T47D (cell line): ENCODE measurements at places on chromosomes 2 and 18.

DNA sequence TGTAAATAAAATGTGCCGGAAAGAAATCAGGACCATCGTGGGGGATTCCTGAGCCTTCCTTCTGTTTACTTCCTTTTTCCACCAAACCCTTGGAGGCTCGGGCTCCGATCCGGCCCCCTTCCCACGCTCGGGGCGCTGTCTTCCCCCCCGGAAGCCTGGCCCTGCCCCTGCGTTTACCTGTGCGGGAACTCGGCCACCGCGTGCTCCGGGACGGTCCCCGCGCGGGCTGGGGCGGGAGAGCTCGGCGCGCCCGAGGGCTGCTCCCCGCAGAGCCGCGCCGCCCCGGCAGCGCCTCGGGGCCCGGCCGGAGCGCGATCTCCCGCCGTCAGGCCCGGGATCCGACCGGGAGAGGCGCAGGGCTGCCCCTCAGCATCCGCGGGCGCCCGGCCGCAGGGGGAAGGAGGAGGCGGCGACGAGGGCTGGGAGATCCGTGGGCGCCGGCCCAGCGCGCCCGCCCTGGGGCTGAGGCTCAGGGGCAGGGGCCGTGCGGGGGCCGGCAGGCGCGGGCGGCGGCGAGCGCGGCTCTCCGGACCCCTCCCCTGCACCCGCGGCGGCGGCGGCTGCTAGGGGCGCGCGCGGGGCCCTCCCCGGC lies 435 bp downstream of the ADCY3 start:
- no peak for DNase-seq

DNA sequence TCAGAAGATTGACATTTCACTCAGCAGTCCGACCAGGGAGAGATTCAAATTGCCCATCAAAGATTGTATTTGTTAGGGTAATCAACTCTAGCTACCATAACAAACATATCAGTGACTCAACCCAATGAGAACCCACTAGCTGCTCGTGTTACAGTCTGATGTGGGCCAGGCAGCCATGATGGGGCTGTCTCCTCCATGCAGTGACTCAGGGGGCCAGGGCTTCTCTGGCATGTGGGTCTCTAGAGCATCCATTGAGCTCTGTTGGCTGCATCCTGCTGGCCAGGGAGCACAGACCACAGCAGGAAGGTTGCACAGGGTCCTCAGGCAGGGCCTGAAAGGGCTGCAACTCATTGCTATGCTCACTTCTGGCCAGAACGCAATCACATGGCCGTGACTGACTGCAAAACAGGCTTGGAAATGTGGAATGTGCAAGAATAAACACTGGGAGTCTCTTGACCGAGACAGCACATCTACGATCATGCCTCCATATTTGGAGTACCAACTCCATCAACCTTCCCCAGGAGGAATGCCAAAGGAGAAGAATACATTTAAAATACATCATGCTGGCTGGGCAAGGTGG lies 216.8 kb downstream of the EIPR1 start:
- DNase-seq, result no peak

DNA sequence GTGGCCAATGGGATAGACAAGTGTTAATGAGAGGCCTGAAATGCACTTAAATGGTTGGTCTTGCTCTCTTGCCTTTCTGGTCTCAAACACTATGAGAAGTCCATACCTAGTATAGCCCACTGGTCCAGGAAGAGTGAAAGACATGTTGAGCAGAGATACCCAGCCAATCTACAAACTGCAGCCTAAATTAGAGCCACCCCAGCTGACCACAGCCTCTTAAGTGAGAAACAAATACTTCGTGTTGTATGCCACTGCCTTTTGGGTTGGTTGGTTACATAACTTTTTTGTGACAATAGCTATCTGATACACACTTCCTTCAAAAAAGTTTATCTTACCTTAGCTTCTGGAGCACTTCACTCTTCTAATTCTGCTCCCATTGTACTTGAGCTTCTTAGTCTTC lies 8.8 kb upstream of the EXOC6B start:
- no peak for DNase-seq

GRCh38 chr2:144654523-144654922 lies 134.6 kb upstream of the ZEB2 start:
- DNase-seq, result no peak

- DNase-seq, result no peak
Observed at GRCh38 chr2:125408874-125409538, 1247.0 kb upstream of the GYPC start.

DNA sequence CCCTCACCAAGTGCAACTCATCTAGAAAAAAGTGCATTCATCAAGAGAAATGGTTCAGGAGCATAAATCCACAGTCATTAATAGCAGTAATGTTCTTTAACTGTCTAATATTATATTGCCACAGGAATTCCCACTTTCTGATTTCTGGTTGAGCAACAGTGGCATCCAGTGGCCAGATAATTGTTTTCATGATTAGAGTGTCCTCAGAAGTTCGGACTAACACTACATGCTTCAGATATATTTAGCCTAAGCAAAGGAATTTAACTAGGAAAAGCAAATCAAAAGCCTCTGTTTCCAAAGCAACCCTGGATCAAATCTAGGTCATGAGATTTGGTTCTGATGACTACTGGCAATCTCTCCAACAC lies 9.8 kb upstream of the ERBB4 start:
- no peak for DNase-seq

DNA sequence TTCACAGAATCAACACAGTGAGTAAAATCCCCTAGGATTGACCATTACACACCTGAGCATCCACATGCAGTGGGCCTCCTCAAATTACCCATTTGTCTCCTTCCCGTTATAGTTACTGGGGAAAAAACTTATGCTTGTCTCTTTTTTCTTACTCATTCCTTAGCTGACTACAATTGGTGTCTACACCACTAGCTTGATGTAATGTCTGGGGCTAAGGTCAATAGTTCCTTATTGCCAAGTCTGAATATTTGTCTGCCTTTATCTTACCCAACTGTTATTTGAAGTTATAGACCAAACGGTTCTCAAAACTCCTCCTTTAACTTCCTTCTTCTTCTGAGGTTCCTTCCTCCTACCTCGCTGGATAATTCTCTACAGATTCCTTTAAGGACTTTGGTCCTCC lies 41.9 kb upstream of the TMEM17 start:
- DNase-seq, result no peak

- DNase-seq, result no peak
Observed at GRCh38 chr18:49638209-49638785, 76.4 kb downstream of the LIPG start.

DNA sequence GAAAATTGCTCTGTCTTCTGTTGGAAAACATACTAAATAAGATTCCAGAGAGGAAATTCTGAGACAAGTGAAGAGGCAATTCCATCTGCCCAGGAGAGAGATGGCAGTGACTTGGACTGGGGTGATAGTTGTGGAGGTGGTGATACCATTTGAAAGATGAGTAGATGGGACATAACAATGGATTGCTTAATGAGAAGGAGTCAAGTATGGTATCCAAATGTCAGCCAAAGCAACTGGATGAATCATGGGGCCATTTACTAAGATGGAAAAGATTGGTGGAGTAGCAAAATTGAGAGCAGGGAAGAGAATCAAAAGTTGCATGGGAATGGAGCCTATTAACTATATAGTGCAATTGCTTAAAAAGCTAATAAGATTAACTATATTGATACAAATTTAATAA lies 222.1 kb downstream of the ETAA1 start:
- no peak for DNase-seq

DNA sequence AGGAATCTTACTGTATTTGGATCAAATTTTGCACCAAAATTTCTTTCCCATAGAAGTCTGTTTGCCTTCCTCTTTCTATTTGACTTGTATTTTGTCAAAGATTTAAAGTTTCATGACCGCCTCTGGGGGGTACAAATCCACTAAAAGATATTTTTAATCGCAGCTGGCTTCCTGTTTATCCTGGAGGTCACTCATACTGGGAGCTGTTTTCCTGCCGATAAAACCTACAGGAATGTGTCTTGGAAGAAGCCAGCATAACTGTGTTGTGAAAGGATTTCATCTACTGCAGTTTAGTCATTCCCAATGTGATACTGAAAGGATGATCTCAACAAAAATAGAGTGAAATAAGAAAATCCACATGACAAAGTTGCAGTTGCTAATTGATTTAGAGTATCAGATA lies 184.0 kb downstream of the RIT2 start:
- no peak for DNase-seq

DNA sequence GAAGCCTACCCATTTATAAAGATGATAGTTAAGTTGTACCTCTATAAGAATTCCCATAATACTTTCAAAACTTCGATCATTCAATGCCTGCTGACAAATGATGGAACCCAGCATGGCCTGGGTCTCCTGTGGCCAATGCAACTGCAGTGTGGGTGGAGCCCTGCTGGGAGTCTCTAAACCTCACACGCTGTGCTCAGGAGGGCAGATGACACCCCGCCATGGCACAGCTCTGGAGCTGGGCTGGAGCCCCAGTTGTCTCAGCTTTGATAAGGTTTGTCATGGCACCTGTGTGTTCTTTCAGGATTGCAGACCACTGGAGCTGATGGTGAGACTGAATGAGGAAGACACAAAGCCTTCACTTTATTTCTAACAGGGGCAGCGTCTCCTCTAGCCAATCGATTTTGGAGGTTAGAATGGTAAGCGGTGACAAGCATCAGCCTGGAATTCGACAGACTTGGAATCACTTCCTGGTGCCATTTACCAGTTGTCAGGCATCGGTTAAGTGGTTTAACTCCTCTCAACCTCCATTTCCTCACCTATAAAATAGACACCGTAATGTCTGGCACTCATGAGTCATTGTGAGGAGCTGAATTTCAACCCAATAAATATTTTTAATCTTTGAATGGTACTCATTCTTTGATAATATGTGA lies 383.6 kb upstream of the SALL3 start:
- DNase-seq, result no peak

- DNase-seq, result no peak
Observed at GRCh38 chr2:241978670-241979069, 109.1 kb downstream of the RTP5 start.

- no peak for DNase-seq
Observed at GRCh38 chr2:37283207-37283606, 41.4 kb downstream of the PRKD3 start.

- no peak for DNase-seq
Observed at GRCh38 chr2:134468776-134469175, 214.9 kb downstream of the MGAT5 start.

DNA sequence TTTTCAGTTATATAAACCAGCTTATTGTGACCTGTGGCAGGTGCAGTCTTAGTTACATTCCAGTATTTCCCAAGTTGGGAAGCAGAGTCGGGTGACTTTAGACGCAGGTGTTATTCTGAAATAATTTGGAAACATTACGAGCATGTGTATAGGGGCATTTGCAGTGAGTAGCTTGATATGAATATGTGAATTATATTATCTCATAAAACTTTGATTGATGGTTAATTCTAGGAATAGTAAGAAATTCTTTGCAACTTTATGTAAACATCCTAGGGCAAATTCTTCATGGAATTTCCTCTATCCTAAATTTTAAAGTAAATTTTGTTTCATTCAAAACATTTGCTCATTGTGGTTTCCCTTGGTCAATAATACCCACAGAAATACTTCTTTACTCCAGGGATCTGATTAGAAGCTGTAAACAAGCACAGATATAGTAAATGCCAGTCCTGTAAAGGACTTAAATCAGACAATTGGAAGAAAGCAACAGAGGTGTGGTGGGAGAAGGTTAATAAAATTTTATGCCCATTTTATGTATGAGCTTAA lies 580.6 kb upstream of the CDH2 start:
- no peak for DNase-seq

DNA sequence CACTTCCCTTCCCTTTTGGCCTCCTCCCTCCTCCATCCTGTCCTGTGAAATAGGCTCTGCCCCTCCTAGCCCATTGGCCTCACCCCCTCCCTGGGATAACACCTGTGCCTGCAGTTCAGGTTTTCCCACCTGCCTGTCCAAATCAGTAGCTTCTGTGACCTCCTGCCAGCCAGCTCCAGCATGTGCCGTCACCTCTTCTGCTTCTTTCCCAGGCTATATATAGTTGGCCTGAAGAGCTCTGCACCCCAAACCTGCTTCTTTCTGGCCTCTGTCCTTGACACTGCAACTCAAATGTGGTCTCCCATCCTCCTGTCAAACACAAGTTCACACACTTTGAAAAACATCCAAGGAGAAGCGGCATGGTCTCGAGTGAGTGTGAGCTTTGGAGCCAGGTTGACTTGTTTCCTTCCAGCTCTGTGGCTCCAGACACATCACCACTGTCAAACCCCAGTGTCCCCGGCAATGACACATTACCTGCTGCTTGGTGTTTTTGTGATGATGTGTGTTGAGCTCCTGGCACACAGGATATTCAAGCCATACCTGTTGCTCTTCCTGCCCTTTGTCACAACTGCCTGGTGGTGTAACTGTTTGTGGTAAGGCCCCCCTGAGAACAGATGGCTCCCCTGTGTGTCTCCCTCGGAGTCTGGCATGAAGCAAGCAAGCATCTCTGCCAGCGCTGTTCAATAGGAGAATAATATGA lies 143.6 kb upstream of the DAPL1 start:
- no peak for DNase-seq

- no peak for DNase-seq
Observed at GRCh38 chr2:3272761-3273160, 104.9 kb downstream of the EIPR1 start.

GRCh38 chr2:12721566-12722446 lies 5.1 kb downstream of the TRIB2 start:
- DNase-seq, result no peak

DNA sequence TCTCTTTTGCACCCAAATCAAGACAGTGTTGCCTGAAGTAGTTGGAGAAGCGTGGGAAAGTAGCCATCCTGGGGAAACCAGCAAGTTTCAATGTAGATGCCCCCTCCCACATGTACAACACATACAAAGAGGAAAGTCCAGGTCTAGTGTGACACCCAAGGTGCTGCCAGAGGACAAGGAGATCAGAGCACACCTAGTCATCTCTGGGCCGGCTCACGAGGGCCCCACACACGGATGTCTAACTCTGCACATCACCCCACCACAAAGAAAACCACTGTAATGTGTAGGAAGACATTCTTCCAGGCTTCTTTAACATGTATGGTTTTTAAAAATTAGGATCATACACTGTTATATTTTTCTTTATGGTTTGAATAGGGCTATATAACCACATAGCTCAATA lies 21.6 kb downstream of the PARD6G start:
- DNase-seq, result no peak

- no peak for DNase-seq
Observed at GRCh38 chr2:220106065-220106464, 478.6 kb downstream of the SLC4A3 start.
